ENCODE measurements at places on chromosomes 7 and 10. TPM values are rescaled to one million over a fixed set of nuclear protein-coding genes. Genes with fewer than 3 reads are reported as not detected.

GRCh38 chr7:148589640-148590039 lies 926 bp upstream of the C7orf33 start:
- DNase-seq: no peak

GRCh38 chr10:16646181-16647059 lies 124.7 kb upstream of the C1QL3 start:
- no peak for DNase-seq

- no peak for DNase-seq
Measured at GRCh38 chr10:96501985-96502384, 11.7 kb downstream of the TLL2 start.

DNA sequence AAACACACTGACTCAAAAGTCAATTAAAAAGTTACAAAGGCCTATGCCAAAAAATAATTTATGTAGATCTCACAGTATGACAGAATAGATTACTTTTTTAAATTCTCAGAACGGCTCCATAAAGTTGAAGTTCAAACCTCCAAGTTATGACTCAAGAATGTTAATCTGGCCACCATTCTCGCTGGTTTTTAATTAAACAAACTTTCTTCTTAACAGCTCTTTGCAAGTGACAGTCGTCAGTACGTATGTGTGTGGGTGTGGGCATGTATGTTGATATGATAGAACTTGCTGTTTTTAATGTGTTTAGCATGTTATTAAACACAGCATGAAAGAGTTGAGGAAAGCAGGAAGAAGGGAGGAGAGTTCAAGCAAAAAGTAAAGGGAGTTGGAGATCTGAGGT lies 18.5 kb downstream of the PRKCQ start:
- DNase-seq: no peak

DNA sequence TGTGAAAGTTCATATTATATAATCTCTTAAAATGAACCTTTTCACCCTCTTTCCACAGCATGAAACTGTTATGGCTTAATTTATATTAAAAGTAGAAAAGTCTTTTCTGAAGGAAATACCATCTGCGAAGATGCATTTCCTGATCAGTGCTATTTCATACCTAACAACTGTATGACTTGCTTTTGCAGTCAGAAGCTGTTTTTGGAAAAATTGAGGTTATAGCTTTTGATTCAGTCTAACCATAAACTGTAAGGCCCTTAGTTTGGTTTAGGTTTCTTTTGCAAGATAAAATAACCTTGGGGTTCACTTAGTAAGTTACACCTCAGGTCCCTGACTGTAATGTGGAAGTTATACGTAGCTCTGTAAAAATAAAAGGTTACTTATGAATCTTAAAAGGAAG lies 22.7 kb upstream of the PARP12 start:
- no peak for DNase-seq

DNA sequence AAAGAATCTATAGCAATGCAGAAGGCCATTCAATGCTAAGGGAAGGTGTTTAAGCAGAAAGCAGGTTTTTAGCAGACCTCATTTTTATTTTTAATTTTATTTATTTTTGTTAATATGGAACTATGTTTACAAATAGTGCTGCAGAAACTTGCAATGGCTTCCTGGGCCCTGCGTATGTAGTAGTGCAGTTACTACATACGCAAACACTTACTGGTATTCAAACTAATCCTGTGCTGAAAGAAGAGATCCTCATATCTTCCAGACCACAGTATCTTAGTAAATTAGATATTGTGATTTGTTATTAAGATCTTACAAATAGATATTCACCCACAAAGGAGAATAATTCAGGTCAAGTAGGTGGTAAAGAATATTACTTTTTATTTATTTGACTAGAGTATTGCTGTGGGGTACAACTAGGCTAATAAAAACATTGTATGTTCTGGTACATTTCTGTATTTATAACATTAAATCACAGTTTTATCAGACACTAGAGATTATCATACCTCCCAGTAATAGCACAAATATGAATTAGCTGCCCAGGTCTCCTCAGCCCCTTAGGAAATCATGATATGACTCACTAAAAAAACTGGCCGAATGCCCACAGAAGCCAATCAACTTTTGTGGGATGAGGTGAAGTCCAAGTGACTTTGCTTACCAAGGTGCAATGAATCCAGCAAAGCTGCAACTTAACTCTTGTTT lies 57.6 kb downstream of the RNLS start:
- DNase-seq: no peak

DNA sequence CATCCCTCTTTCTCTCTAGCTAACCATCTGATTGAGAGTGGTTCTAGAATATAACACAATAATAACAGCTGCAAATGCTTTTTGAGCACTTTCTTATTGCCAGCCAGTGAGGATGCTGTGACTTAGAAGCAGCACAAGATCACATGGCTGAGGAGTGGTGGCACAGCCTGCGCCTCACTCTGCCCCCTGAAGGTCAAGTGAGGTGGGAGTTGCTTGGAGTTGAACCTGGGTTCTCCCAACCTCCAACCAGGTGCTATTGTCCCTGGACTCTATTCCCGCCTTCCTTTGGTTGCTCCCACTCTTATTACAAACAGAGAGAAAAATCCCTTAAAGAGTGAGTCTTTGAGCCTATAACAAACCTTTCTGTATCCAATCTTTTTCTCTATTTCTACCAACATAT lies 280.3 kb upstream of the PODXL start:
- DNase-seq: no peak

DNA sequence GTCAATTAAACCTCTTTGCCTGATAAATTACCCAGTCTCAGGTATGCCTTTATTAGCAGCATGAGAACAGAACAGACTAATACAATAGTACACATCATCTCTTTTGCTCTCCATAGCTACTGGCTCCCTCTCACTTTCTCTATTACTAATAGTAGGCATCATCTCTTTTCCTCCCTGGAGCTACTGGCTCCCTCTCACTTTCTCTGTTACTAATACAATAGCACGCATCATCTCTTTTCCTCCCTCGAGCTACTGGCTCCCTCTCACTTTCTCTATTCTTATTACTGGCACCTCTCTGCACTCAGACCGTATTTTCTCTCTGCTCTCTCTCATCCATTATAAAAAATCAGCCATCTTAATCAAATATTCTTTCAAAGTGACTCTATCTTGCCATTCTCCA lies 37.1 kb downstream of the SLC25A13 start:
- DNase-seq: no peak

- no peak for DNase-seq
Measured at GRCh38 chr7:132083537-132084123, 492.6 kb downstream of the PLXNA4 start.

DNA sequence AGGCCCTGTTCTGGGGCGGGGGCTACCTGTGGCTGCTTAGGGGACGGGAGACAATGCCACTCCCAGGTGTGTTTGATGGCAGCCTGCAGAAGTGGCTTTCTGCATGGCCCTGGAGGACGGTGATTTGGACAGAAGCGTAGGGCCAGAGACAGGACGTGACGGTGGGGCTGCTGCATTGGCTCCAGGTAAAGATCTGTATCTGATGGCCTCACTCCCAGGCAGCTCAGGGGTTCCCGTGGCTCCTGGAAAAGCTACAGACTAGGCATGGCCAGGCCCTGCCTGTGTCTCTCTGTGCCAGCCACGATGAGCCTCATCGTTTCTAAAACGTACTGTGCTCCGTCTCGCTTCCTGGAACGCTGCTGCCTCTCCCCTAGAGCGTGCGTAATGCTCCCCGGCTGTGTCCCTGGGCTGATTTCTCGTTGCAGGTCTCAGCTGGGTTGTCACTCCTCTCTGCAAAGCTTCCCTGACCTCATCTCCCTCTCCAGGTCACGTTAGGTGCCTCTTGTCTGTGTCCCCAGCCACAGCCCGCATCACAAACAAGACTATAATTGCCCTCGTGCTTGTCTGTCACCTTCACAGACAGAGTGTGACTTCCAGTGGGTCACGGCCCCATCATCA lies 12.6 kb downstream of the GTF2IRD1 start:
- DNase-seq: no peak

DNA sequence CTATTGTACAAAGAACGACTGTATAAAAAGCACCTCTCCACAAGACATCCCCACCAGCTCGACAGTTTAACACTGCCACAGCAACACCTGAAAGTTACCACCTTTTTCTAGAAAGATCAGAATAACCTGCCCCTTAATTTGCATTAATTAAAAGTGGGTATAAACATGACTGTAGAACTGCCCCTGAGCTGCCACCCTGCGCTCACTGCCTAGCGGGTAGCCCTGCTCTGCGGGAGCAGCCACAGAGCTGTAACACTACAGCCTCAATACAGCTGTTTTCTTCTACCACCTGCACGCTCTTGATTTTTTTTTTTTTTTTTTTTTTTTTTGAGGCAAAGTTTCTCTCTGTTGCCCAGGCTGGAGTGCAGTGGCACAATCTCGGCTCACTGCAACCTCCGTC lies 140.9 kb downstream of the PARD3 start:
- no peak for DNase-seq

DNA sequence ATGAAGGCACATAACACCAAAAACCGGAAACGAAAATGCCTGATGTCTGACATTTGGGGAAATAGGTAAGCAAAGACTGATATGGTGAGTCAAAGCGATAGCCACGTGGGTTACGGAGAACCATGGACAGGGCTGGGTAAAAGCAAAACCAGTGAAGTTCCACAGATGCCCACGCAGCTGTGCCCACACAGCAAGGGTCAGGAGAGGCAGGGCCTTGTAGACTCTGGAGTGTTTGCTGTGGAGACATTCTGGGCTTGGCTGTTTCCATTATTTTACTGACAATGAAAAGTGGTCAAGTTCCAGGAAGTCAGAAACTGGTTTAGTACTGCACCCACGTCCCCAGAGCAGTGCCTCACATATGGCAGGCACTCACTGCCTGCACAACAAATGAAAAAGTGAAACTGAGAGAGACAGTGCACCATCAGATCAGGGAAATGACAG lies 148.7 kb downstream of the ZMYND11 start:
- no peak for DNase-seq

DNA sequence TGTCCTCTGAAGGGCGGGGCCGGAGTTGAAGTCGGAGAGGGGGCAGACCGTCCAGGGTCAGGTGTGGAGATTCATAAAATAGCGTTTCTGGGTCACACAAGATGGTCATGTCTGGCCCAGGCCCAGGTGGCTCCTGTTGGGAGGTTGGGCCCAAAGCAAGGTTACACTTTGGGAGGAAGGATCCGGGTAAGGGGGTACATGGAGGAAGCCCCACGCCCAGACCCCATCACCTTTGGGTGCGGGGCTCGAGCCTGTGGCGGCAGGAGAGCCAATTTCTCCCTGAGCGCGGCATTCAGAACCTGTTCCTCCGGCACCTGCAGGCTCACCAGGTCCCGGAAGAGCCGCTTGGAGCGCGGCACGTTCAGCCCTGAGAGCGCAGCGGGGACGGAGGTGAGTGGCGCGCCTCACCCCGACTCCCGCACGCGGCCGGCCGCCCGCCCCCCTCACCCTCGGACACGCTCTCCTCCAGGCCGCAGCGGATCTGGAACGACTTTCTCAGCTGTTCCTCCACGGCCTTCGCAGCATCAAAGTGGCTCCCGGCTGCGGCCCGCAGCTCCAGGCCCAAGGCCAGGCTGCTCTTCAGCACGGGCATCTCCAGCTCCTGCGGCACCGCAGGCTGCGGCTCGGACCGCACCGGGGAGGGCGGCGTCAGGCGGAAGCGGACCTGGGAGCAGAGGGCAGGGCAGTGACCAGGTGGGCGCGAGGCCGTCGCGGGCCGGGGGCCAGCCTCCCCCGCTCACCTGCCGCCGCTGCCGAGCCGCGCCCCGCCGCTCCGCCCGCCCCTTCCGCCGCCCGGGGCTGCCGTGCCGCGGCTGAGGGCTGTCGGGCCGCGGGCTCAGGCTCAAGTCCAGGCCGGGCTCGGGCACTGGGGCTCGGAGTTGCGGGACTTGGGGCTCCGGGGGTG lies 644 bp downstream of the PPP1R35 start:
- peak; percentile 68 for DNase-seq

GRCh38 chr7:9921326-9921725 lies 1052.3 kb upstream of the PHF14 start:
- DNase-seq: no peak

- DNase-seq: peak; percentile 10
Measured at GRCh38 chr10:12299222-12299965, 50.0 kb upstream of the CAMK1D start.

- no peak for DNase-seq
Measured at GRCh38 chr10:60734226-60734625, 44.1 kb upstream of the CDK1 start.

- DNase-seq: no peak
Measured at GRCh38 chr10:36504758-36505157, 620.6 kb upstream of the ANKRD30A start.

GRCh38 chr10:72784551-72785351 lies 92.8 kb downstream of the MCU start:
- DNase-seq: peak; percentile 75

NUDT13 gene
- 1.7 TPM for total RNA-seq

TWIST1 gene
- total RNA-seq: 8.5 TPM

OR6B1 gene
- not detected for total RNA-seq

TAF5 gene
- 3.0 TPM for total RNA-seq

HMX2 gene
- total RNA-seq: not detected

INA gene
- not detected for total RNA-seq

WEE2 gene
- total RNA-seq: not detected

GRM3 gene
- not detected for total RNA-seq

KNDC1 gene
- total RNA-seq: 0.13 TPM
